ENCODE measurements at places on chromosomes 6 and 20.
A peak's percentile ranks its signal among the peaks of the same experiment; 100 is the strongest.

DNA sequence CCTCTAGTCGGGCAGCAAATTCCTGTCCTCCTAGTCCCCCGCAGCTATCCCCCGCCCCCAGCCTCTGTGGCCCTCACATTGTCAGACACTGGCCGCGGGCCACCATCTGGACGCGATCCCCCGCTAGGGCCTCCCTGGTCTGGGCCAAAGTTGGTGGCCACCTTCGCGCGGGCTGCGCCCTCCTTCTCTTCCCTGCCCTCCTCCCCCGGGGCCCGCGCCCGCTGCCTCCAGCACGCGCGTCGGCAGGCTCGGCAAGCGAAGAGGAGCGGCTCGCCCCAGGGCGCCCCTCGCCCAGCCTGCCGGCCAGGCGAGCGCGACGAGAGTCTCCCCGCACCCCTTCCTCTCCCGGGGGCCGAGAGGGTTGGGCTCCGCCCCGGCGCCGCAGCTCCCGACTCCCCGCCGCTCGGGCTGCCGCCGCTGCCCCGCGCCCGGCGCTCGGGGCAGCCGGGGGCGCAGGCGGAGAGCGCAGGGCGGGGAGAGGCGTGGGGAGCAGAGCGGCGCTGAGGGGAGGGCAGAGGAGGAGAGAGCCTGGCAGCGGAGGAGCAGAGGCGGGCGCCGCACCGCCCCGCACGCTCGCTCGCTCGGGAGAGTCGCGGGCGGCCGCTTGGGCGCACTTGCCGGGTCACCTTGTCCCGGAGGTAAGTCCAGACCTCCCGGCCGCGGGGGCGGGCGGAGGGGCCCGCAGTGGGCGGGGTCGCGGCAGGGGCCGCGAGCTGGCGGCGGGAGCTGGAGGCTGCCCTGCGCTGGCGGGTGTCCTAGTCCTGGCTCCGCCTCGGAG, at the start of gene SYNDIG1:
TSS of gene SYNDIG1 (plus strand) at position 514 of the 778 bp plus-strand sequence. CDS start 73,469 bp downstream, outside the sequence.
- DNase-seq = no peak

DNA sequence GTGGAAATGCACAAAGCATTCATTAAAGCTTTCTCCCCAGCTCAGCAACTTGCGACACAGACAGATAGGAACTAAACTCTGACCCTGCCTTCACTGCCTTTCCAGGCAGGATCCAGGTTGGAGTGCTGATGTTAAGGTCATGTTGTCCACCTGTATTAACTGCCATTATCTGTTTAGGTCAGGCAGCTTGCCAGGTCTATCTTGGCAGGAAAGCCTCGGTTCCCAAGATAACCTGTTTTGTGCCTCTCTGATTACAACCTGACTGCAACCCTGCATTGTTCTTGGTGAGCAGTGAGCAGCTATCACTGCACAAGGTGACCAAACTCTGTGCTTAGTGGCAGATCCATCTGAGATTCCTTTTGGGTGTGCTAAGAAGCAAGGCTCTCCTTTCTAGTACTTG, 23.2 kb upstream of the ELOVL2 start:
- DNase-seq = no peak

- no peak for DNase-seq
These were observed 18.0 kb downstream of the POLH start for GRCh38 chr6:43593938-43594337.

GRCh38 chr20:10433014-10433622, 904 bp downstream of the MKKS start:
- peak; percentile 23 for DNase-seq

- no peak for DNase-seq
These were observed 656.6 kb upstream of the MAP3K7 start for GRCh38 chr6:91243436-91243835.

GRCh38 chr20:2846698-2847097, 6.2 kb downstream of the VPS16 start:
- no peak for DNase-seq

DNA sequence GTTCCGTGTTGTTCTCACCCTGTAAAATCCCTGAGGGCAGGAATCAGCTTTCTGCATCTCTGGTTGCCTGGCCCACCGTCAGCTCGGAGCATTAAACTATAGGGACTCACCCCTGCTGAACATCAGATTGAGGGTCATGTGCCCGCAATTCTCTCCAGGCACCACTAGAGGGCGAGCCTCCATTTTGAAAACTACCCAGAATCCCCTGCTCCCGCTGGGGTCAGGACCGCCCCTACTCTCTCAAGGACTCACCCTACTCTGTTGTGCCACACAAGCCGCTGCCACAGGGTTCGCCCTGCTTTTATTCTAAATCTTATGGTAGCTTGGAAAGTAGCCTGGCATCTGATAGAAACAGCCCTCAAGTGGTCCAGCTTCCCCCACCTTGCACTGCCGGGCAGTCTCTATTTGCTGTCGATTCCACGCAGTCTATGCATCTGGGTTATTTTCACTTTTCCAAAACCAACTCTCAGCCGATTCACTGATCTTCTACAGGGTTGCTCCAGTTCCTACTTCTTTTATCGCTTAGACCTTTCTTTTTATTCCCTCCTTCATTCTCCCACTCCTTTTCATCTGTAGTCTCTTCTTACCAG, 244.1 kb upstream of the QKI start:
- peak; percentile 35 for DNase-seq

GRCh38 chr6:84809455-84809854, 45.1 kb upstream of the TBX18 start:
- no peak for DNase-seq

DNA sequence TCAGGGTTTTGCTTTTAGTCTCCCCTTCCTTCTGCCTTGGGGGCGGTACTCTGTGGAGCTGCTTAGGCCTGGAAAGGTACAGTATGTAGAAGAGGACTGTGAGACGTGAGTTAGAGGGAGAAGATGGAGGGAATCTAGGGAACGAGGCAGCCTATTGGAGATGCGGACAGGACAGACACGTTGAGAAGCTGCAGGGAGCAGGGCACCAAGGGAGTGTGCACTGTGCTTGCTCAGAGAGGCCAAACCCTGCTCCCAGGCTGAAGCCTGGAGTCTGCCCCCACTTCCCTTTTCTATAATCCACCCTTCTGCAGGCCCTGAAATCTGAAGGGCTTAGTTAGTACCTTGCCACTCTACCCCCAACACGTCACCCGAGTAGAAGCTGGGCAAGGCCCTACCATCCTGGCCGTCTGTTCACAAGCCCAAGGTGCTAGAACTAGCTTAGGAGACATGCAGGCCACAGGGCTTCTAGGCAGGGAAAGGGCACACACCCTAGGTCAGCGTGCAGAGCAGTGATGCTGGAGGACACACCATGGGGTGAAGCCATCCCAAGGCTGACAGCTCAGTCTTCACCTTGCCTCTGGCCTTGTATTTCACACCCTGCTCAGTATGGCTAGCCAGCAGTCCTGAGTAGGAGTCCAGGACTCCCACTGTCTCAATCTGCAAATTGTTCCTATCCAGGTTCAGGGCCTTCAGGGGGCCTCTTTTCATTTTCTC, 6.9 kb downstream of the TP53INP2 start:
- DNase-seq = no peak

GRCh38 chr20:13113731-13114130, 105.0 kb downstream of the SPTLC3 start:
- no peak for DNase-seq

DNA sequence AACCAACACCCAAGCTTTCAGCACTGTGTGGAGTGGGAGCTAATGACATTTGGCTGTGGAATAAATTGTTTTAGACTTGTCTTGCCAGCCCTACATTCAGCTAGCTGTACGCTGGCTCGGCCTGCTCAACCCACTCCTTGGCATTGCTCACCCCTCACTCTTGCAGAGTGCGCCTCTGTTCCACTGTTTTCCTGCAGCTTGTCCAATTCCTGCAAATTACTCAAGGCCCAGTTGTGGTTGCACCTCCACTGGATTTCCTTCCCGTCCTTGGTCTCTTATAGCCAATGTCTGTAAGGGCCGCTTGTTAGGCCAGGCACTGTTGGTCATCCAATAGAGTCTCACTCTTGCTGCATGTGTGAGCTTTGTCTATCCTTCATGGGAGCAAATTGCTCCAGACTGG, 289.2 kb upstream of the RNF24 start:
- no peak for DNase-seq

DNA sequence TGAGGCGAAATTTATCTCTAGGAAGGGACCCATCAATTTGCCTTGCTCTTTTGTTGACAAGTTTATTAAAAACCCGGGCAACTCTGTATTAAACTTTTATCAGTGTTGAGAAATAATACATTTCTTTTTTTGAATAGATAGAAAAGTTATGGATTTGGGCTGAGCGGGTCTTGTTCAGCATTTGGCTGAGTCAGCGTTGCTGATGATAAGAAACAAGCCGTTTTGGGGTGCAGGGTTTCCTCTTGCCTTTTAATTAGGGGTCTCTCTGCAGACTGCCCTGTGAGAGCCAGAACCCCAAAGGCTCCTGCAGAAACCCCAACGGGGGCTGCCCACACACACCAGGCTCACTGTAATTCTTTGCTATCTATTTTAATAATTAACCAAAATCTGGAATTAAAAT, 82.1 kb upstream of the SLCO4A1 start:
- no peak for DNase-seq

DNA sequence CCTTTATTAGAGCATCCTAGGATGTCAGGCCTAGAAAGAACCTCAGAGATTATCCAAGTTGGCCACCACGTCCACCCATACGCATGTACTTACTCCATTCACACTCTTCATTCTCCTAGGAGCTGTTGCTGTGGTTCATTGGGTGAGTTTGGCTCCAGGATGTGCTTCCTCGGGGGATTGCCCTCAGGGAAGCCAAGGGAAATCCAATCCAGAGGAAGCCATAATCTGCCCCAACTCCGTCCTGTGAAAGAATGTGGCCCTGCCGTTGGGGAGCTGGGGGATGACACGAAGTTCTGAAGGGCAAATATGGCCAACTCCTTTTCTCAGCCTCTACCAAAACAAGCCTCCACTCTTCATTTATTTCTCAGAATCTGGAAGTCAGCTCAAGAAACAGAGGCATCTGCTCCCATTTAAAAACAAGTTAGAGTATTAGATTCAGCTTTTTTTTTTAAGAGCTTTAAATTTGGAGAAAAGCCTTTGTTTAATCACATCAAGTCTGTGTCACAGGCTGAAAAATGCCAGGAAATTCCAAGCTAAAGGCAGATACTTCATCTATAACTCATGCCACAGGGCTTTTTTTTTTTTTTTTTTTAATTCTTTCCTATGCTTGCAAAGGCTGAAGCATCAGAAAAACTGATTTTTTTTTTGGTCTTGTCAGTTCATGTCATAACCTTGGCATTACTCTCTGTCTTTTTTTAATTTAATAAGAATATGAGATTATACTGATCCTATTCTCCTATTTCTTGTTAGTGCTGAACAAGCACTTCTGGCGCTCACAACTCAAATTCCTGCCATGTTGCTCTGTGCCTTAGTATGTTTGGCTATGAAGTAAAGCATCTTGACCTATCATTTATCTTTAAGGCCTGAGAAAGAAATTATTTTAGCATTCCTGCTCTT, 480.9 kb upstream of the MARCKS start:
- DNase-seq = no peak

GRCh38 chr20:59976156-59976782, 18.0 kb downstream of the CDH26 start:
- DNase-seq = no peak

DNA sequence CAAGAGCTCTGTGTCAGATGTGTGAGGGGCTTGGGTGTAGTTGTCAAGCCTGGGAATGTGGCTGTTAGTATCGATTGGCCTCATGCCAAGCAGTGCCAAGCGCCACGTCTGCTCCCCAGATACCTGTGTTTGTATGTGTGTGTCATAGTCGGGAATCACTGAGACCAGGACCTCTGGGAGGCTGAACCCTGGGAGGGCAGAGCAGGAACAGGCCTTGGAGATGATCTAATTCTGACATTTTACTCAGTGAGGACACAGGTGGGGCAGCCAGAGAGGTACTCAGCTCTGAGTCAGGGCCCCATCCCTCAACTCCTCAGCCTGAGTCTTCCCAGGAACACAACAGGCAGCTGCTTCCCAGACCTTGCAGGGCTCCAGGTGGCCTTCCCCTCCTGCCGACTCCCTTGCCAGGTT, 51.2 kb upstream of the FANCE start:
- DNase-seq = no peak

DNA sequence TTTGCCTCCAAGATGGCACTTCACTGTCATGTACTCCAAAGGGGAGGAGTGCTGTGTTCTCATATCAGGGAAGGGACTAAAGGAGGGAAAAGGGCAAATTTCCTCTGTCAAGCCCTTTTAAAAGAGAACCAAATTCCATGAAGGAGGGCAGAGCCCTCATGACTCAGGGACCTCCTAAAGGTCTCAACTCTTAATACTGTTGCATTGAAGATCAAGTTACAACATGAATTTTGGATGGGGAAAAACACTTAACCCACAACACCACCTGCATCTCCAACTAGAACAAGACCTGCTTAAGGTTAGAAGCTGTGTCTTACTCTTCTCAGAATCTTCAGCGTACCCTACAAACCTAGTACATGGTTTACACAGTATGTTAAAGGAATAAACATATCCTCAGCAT, 23.7 kb upstream of the FBXO30 start:
- DNase-seq = no peak

- no peak for DNase-seq
These were observed 102.6 kb downstream of the COL21A1 start for GRCh38 chr6:56144538-56145324.

- DNase-seq = no peak
These were observed 395.1 kb upstream of the SASH1 start for GRCh38 chr6:147947521-147947920.

DNA sequence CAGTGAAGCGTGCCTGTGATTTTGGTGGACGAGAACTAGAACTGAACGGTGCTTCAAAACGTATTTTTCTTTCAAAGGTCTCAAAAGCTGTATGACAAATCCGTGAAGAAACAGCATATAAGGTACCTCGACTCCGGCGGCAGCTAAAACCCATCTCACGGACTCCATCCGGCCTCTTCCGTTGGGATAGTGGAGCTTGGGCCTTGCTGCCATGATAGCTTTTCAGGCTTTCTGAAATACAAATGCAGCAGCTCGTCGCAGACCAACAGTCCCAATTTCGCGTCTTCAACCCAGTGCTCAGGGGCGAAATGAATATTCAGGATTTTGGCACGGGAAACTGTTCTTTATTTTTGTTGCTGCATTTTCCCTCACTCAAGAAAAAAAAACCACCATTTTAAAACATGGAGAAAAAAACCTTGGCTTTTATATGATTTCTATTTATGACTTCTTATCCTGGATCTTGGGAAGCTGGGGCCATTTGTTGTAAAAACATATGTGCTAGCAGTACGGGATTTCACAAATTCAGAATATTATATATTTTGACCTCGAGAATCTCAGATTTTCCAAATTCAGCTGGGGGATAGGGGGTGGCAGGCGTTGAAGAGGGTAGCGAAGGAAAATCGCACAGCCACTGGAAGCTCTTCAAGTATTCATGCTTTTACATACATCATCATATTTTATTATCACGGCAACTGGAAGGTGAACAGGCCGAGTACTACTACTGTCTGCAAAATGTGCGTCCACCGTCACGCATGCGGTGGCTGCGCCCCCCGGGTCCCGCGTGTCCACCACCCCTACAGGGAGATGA, 849 bp downstream of the GSTA4 start:
- peak; percentile 16 for DNase-seq

GRCh38 chr6:67016921-67017460, 1310.0 kb upstream of the EYS start:
- DNase-seq = no peak

- peak; percentile 68 for DNase-seq
These were observed 39.4 kb upstream of the KCNK16 start for GRCh38 chr6:39361657-39362486.
